ENCODE measurements at places on chromosomes 2 and 18.

- DNase-seq, result no peak
These were observed 80.2 kb downstream of the SLC8A1 start for GRCh38 chr2:40371525-40372282.

GRCh38 chr18:59001721-59002120, 137.0 kb downstream of the ZNF532 start:
- no peak for DNase-seq

- no peak for DNase-seq
These were observed 36.4 kb downstream of the PKDCC start for GRCh38 chr2:42084231-42084671.

DNA sequence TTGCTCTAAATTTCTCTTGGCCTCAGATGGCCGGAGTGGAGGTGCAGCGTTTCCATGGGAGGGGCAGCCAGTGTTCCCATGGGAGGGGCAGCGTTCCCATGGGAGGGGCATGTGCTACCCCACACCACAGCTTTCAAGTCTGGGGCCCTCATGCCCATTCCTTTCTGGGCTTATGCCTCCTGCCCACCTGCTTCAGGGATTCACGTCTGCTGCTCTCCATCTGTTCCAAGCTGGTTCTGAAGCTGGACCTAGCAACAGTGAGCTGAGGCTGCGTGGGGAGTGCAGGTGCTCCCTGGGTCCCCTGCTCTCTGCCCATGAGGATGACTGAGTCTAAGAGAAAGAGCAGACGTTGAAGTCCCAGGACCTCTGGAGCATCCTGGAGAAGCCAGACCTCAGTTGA, 243.1 kb upstream of the PXDN start:
- no peak for DNase-seq

DNA sequence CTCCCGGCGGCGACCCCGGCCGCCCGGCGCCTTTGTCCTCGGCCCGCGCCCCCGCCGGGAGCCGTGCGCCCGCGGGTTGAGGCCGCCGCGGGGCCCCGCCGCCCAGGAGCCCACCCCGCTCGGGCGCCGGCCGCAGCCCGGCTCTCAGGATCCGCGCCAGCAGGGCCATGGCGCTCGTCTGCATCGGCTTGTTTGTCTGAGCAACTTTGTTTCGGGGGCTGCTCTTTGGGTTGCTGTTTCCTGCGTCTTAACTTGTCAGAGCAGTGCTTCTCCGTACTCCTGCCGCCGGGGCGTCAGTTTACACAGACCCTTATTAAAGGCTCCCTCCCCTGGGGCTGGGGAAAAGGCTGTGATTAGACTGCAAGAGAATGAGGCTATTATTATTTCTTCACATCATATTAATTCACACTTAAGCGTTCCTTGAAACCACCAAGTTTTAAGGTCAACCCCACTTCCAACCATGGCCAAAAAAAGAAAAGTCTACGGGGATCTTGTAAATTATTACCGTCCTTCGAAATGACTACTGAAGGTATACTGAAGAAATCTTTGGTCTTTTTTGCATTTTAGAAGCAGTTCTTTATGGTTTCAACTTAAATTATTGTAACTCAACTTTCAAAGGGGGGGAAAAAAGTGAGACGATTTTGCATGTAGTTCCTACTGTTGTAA, at the start of gene CYP27C1:
CYP27C1 (minus strand) TSS at position 198 of the 666 bp plus-strand sequence; CDS start at position 169, 29 bp downstream.
- no peak for DNase-seq

DNA sequence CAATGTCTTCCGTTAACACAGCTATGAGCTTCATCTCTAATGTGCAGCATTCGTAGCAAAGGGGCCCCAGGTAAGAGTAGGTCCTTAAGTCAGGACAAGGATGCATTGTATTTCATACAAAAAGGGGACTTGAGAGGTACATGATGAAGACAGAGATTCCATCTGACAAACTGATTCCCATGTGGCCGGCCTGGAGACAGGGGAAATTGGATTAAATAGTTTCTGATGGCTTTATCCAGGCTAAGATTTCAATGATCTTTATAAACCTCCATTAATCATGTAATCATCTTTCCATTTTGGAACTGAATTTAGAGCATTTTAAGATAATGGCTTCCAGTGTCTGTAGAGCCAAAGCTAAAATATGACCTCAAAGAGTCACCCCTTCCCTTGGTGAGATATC, 111.3 kb downstream of the NCKAP5 start:
- DNase-seq, result no peak

DNA sequence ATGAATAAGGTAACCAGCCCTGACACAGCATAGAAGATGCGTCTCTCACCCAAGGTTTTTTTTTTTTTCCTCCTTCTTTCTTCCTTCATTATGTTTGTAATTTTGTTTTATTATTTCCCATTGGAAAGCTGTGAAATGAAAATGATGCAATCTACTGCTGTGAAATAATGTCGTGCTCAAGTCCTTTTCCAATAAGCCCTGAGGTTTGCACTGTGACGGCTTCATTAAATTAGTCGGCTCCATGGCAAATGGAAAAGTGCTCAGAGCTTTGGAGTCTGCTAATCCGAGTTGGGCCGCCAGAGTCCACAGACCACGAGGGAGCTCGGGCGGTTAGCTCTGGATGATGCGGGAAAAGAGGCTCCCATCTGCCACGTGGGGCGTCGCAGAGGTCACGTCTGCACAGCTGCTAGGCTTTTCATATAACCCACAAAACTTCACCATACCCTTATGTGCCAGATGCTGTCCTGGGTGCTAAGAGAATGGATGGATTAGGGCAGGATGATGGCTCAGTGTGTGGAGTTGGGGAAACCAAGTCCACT, 92.3 kb upstream of the CAPN13 start:
- DNase-seq, result no peak

- no peak for DNase-seq
These were observed 86.4 kb upstream of the OTOS start for GRCh38 chr2:240226672-240227537.

- no peak for DNase-seq
These were observed 231.6 kb downstream of the ATAD2B start for GRCh38 chr2:23695214-23695889.

DNA sequence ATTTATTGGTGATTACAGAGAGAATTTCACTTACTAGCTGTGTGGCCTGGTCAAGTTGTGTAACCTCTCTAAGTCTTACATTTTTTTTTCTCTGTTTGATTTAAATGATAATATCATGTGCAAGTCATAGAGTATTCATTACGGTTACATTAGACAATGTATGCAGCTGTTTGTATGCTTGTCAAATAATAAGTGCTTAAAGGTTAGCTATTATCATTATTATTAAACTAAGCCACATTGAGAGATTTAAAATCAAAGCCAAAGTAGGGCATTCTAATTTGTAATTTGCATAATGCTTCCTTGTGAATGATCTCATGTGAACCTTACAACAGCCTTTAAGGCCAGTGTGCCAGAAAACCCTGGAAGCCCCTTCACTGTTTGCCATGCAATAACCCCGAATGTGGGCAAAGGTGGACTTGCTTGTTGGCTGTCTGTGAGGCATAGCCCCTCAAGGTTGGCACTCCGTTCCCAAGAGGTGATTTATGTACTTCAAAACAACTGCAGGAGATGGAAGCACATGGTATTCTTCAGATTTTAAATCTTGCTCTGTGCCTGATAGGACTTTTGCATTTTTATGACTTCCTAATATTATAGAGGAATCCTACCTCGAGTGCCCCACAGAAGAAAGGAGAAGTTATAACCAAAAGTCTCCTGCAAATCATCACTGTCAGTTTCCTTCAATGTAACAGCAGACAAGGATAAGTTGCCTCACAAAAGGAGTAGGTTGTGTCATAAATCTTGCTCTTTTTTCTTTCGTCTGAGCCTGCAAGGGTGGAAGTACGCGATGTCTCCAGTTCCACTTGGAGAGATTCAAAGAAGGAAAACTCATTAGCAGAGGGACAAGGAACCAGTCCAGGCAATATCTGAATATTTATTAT, 272.0 kb downstream of the TGIF1 start:
- DNase-seq, result no peak

- DNase-seq, result no peak
These were observed 32.8 kb downstream of the FAM124B start for GRCh38 chr2:224369028-224369632.

DNA sequence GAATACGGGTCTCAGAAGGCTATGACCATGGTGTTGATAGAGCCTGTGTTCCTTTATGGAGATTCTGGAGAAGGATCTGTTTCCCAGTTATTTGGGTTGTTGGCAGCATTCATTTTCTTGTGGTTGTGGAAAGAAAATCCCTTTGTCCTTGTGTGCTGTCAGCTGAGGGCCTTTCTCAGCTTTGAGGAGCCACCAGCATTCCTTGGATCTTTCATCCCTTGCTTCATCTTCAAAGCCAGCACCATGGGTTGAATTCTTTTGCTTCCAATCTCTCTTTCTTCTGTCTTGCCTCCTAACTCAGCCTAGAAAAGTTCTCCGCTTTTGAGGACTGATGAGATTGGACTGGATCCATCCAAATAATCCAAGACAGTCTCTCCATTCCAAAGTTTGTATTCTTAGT, 103.2 kb upstream of the MMADHC start:
- DNase-seq, result no peak

DNA sequence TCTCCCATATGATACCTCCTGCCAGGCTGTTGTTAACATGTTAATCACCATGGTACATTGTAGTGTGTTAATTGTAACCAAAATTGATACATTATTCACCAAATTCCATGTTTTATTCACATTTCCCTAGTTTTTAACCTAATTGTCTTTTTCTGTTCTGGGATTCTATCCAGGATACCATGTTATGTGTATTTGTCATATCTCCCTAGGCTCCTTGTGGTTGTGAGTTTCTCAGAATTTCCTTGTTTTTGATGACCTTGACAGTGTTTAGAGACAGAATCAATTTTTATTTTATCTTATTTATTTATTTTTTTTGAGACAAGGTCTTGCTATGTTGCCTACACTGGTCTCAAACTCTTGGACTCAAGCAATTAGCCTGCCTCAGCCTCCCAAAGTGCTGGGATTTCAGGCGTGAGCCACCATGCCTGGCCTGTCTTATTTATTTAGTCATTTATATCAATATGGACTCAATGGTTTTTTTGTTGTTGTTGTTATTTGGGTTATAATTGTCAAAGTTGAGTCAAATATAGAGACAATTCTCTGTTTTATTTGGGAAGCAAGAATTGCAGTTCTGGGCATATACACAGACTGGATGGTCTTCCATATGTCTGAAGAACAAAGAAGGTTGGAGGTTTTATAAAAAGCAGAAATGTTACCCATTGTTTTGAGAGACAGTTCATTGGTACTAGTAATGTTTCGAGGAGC, 42.6 kb downstream of the INPP4A start:
- no peak for DNase-seq

- no peak for DNase-seq
These were observed 6.4 kb upstream of the PROC start for GRCh38 chr2:127411653-127412369.

DNA sequence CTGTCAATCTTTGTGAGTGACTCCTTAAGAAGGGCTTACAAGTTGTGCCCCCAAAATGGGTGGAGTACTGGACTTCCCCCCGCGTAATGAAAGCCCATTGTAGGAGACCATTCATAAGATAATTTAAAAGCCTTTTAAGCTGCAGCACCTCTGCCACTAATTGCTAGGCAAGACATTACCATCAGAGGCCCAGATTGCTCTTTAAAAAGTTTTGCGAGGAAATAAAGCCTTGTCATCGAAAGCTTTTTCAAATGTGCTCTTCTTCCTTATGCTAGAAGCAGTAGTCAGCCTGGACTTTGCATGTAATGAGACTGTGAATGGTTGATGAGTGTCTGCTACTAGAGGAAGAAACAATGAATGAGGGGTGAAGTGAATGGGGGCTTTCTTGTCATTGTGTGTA, 345.3 kb upstream of the CDH2 start:
- no peak for DNase-seq

DNA sequence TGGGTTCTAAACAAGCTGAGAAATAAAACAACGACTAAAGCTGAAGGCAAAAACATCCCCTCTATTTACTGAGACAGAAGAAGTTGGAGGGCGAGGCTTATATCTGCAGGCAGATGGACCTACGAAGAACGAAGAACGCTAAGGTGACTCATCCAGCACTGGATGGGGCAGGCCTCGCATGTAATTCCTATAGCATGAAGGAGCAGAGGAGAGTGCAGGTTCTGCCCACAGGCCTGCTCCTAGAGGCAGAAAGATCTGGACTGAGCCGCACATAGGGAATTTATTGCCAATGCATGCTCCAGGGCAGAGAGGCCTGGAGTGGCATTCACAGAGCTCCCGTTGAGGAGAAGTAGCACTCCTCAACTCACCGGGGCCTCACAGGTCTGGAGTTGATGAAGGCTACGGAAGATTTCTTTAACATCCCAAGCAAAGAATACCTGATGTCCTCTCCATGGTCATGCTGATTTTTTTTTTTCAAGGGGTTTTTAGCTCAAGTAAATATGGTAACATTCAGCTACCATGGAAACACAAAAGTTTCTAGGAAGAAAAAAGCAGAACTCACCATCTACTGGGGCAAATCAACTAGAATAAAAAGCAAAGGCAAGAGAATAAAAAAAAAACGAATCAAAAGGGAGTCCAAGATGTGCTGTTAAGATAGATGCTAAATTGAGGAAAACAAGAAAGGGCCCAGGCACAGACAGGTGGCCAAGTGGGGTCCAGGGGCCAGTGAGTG, 10.4 kb upstream of the METTL21A start:
- DNase-seq, result no peak

GRCh38 chr2:25557179-25558036, 116.0 kb downstream of the DTNB start:
- DNase-seq, result no peak
